Activated CD4-positive, alpha-beta T cell treated with anti-CD3 and anti-CD28 coated beads, Interleukin-2, amount 50 U/mL, for 48 hours (primary cell): ENCODE measurements at places on chromosomes 6 and 20.

DNA sequence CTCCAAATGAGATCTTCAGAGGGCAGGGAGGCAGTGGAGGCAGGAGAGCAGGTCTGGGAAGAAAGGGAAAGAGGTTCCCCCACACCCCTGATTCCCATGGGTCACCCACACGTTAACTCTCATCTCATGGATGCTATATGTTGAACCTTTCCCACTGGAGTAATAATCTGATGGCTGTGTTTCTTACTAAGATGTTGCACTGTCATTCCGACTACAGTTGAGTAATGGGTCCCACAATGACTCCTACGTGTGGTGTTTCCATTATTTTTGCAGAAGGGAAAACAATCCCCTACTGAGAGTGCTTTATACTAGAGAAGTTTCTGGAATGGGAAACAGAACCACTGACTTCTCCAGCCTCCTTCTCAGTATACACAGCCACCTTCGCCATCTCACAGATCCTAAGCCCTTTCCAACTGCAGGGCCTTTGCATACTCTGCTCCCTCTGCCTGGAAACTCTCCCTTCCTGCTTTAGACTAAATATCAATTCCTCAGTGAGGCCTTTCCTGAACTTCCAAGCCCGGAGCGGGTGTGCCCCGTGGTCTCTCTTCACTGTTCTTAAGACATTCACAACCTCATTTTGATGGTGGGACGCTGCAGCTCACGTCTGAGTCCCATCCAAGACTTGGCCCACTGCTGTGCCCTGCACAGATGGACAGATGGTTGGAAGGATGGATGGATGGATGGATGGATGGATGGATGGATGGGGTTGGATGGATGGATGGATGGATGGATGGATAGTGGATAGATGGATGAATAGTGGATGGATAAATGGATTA lies 238.6 kb upstream of the PMEPA1 start:
- no peak for DNase-seq

DNA sequence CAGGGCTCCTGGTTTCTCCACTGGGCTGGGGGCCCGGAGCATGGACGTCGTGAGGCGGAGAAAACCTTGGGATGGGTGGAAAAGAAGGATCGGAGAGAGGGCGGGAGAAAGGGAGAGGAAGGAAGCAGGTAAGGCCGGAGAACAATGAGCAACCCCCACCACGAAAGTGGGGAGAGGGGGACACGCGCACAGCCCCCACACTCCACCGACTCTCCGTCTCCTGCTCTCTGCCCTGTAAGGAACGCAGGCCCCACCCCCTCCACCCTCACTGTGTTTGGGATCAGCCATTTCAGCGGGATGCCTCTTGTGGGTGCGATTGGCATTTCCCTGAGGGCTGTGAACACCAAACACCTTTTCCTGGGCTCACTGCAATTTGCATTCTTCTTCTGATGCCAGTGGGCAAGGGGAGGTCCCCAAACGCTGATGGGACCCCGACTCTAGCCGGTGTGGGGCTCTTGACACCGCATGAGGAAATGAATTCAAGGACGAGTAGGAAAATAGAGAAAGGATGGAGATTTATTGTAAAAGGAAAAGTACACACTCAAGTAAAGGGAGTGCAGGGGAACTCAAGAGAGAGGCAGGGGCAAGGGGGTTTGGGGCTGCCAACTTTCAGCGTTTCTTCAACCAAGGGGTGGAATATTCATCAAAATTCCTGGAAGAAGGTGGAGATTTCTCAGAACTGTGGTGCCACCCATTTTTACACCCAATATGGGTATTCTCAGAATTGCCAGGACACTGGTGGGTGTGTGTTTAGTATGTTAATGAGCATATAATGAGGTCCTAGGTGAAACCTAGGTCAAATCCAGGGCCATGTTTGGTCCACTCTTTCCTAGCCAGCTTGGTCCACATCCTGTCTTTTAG lies 13.1 kb upstream of the RAET1L start:
- no peak for DNase-seq

DNA sequence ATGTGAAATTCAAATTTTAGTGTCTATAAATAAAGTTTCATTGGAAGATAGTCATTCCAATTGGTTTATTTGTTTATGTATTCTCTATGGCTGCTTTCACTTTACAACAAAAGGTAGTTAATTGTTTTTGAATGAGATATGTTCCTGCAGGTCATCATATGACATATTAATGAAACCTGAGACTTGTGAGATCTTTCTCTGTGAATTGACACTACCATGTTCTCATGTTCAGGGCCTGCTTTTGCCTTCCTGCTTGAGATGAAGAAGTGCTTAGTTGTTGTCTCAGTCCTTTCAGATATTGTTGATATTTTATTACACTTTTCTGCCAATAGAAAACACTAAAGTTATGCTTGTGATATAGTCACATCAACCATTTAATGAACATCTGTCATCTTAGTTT lies 132.5 kb downstream of the UTRN start:
- no peak for DNase-seq

DNA sequence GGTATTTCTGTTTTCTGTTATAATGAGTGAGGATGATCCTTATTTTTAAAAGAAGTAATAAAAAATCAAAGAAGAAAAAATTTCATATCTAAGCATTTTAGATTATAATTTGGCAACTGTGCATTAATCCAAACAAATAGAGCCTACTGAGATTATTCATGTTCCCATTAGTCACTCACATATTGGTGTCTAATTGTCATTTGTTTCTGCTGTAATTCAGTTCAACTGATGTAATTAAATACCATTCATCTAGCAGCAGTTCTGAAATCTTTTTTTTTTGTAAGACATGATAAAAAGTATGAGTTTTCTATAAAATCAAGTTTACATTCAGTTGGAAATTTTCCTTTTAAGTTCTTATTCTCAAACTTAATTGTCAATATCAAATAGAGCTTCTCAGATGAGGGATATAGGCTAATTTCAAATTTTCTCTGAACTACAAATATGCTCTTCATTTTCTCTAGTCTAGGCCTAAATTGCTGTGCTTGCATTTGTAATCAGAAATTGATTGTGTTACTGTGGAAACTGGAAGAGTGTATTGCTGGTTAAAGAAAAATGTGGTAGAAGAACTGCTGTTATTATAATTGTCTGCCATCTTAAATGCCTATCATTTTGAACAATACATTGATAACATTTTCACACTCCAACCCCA lies 23.6 kb downstream of the PACRG start:
- DNase-seq = no peak
